ENCODE measurements at places on chromosomes 16 and 17. TPM values are rescaled to one million over a fixed set of nuclear protein-coding genes. Genes with fewer than 3 reads are reported as not detected.

CDC6 gene
- total RNA-seq: 18.2 TPM

TXNL4B gene
- total RNA-seq: 10.9 TPM

- peaks cover 31% of the 10 kb centered on the region for H3K36me3 ChIP-seq
- no peak for DNase-seq
- peaks cover 7% of the 10 kb centered on the region for H3K27me3 ChIP-seq
- no peak overlapping the region for H3K27ac ChIP-seq
- peaks cover 17% of the 10 kb centered on the region for H3K4me1 ChIP-seq
Observed at GRCh38 chr17:74785981-74786360, 9.8 kb upstream of the NAT9 start.

DNA sequence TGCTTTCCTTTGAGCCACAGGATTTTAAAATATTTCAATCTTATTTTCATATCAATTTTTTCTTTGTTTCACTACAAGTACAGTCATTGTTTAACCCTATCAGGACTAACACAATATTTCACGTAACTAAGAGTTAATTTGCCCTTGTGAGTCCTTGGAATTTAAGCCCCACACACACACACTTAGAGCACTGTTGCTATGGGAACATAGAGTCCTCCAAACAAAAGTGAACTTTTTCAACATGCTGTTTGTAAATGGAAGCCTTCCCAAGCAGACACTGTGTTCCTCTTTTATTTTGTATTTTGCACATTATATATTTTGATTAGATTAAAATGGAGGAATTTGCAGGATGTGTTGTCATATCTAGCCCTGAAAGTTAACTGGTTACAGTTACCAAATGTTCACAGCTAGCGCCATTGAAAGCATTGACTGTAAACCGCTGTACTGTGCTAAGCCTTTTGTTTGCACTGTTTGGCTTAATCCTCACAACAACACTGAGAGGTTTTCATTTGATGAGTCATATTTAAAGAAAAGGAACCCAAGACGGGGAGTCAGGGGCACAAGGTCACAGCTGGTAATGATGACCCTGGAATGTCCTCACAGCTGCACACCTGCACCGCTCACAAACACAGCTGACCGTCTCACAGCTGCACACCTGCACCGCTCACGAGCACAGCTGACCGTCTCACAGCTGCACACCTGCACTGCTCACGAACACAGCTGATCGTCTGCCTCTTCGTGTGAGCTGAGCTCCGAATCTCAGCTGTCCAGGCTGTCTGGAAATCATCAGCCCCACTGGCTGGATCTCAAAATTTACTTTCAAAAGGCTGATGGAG is 6.3 kb downstream of the HSBP1 start:
- H3K27ac ChIP-seq: peak overlapping the region; percentile 64
- DNase-seq: no peak
- H3K27me3 ChIP-seq: peaks cover 2% of the 10 kb centered on the region
- H3K4me1 ChIP-seq: peaks cover 2% of the 10 kb centered on the region
- no peak overlapping the region for H3K4me3 ChIP-seq
- peaks cover 5% of the 10 kb centered on the region for H3K36me3 ChIP-seq

DNA sequence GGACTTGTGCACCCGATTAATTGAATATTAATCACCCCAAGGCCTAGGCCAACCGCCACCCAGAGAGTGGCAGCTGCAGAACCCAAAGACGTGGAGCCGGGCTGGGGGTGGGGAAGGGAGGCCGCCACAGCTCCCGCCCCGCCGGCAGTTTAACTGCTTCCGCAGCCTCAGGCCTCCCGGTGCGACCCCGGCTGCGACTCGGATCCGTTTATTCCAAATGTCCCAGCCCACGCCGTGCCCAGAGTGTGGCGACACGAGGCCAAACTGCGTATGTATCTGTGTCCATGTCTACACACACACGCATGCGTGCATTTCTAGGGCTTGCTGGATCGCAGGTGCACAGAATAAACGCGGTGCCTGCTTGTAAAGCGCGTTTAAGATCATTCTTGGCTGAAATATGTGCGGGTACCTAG is 802 bp upstream of the TOB1 start:
- DNase-seq: peak; percentile 72
- H3K4me3 ChIP-seq: peak overlapping the region; percentile 99
- H3K36me3 ChIP-seq: peaks cover 15% of the 10 kb centered on the region

DNA sequence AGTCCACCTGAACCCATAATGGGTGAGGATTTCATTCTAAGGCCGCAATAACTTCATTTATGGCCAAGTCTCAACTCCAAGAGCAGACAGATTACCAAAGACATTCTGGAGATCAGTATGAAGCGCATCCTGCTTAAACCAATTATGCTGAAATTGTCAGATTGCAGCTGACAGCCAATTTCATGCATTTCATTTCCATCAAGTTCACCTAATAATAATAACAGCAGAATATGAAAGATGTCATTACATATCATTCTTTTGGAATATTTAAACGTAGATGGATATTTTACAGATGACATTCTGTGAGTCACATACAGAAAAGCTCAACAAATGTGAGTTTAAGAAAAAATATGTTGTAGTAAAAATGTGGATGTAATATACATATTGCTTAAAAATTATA is 54.9 kb upstream of the NACA2 start:
- H3K27ac ChIP-seq: no peak overlapping the region
- H3K4me3 ChIP-seq: no peak overlapping the region
- H3K36me3 ChIP-seq: no peaks in the 10 kb centered on the region
- no peaks in the 10 kb centered on the region for H3K27me3 ChIP-seq

ZNF18 gene
- total RNA-seq: 5.3 TPM

DNA sequence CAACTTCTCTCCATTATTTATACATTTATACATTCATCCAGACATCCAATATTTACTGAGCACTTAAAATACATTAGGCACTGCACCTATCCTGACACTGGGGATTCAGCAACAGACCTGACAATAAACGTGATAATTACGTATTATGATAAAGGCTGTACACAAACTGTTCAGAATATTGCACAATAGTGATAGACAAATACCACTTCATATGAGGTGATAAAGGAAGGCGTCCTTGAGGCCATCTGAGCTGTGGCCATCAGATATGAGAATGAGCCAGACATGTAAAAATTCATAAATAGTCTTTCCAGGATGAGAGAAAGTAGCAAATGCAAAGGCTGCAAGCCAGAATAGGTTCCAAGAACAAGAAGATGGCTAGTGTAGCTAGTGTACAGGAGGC is 8.6 kb downstream of the USP32 start:
- no peak for DNase-seq
- H3K27me3 ChIP-seq: no peaks in the 10 kb centered on the region
- no peak overlapping the region for H3K4me3 ChIP-seq
- H3K4me1 ChIP-seq: peaks cover 26% of the 10 kb centered on the region
- H3K27ac ChIP-seq: no peak overlapping the region
- H3K36me3 ChIP-seq: no peaks in the 10 kb centered on the region

- no peak for DNase-seq
- H3K27ac ChIP-seq: no peak overlapping the region
- no peaks in the 10 kb centered on the region for H3K27me3 ChIP-seq
- no peaks in the 10 kb centered on the region for H3K36me3 ChIP-seq
- H3K4me3 ChIP-seq: no peak overlapping the region
Observed at GRCh38 chr17:30555942-30556341, 78.7 kb downstream of the GOSR1 start.

GRCh38 chr17:46975287-46975686 is 3.8 kb downstream of the RPRML start:
- DNase-seq: no peak
- peaks cover 6% of the 10 kb centered on the region for H3K36me3 ChIP-seq
- peaks cover 12% of the 10 kb centered on the region for H3K4me1 ChIP-seq
- peaks cover 14% of the 10 kb centered on the region for H3K27me3 ChIP-seq

DNA sequence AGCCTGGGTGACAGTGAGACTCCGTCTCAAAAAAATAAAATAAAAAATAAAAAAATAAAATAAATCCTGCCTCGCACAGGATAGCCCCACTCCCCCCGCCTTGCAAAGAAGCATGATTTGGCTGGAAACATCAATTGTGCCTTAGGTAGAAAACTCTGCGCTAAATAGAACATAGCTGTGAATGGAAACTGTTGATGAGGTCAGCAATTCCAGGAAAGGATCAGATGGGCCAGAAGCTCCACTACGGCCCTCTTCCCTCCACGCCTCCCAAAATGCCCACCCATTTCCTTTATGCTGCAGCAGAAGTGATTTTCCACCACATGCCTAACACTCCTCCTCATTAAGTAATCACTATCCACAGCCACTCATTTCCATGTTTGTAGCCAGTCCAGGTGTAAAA is 473.4 kb downstream of the XYLT1 start:
- no peak for DNase-seq
- peaks cover 7% of the 10 kb centered on the region for H3K36me3 ChIP-seq
- no peak overlapping the region for H3K27ac ChIP-seq
- no peak overlapping the region for H3K4me3 ChIP-seq

KATNIP gene
- total RNA-seq: 26.2 TPM

SYNGR3 gene
- 0.82 TPM for total RNA-seq

CD300LG gene
- 5.4 TPM for total RNA-seq

HOXB9 gene
- 0.49 TPM for total RNA-seq

CPHXL2 gene
- total RNA-seq: not detected

- no peak overlapping the region for H3K27ac ChIP-seq
- no peaks in the 10 kb centered on the region for H3K36me3 ChIP-seq
- no peak for DNase-seq
- no peak overlapping the region for H3K4me3 ChIP-seq
- H3K4me1 ChIP-seq: no peaks in the 10 kb centered on the region
Observed at GRCh38 chr16:73945631-73946030, 351.0 kb upstream of the PSMD7 start.

TUBG1 gene
- 54.5 TPM for total RNA-seq

DNA sequence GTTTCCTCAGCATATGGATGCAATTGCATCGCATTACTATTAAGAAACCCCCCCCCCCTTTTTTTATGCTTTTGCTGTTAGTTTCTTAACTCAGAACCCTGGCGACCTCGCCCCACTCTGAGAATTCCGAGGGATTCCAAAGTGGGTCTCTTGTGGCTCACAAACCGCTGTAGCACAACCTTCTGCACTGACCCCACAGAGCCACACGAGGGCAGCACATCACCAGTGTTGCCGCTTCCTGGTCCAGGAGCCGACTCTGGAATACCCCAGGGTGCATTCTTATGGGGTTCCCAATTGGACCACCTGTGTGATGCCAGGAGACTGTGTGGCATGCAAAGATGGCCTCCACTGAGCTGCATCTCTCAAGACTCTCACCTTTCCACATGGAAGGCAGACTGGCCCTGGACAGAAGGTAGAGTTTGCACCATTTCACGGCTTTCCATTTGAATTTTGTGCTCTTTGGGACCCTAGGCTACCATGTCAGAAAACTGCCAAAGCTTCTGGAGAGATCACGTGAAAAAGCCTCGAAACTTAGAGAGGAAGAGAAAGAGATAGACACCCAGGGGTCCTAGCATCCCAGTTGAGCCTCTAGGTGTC is 432.7 kb upstream of the ASIC2 start:
- no peaks in the 10 kb centered on the region for H3K36me3 ChIP-seq
- no peak overlapping the region for H3K4me3 ChIP-seq
- no peak overlapping the region for H3K27ac ChIP-seq
- no peaks in the 10 kb centered on the region for H3K4me1 ChIP-seq
- DNase-seq: peak; percentile 74

DNA sequence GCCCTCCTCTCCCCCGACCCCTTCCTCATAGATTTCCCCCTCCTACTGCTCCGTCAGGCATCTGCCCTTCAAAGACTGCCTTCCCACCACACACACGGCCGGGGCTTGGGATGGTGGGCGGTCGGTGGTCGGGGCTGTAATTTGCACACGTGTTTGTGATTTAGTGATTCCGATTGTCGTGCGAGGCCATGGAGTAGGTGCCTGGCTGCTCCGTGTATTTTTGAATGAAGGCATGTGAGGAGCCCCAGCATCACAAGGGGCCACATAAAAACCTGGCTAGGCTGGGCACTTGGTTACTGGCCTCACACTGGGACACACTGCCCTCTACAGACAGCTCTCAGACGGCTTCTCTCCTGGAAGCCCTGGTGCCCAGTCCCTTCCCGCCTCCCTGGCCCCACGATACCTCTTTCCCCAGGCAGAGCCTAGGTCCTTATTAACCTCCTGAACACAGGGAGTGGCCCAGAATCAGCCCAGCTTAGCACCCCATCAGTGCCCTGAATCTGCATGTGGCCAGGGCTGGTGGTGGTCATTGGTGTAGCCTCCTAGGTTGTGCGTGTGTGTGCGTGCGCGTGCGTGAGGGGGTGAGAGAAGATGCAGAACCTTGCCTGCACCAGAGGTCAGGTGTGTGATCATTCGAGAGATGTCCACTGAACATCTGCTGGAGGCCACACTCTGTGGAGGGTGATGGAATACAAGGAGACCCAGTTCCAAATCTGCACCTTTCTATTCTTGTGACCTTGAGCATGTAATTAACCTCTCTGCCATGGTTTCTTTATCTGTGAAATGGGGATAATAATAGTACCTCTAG is 1.3 kb upstream of the SOCS1 start:
- peaks cover 4% of the 10 kb centered on the region for H3K4me1 ChIP-seq
- no peak overlapping the region for H3K27ac ChIP-seq
- peak overlapping the region; percentile 88 for H3K4me3 ChIP-seq
- peaks cover 11% of the 10 kb centered on the region for H3K27me3 ChIP-seq
- no peaks in the 10 kb centered on the region for H3K36me3 ChIP-seq
- DNase-seq: peak; percentile 72

FADS6 gene
- not detected for total RNA-seq

GDPD3 gene
- total RNA-seq: 9.3 TPM

DNA sequence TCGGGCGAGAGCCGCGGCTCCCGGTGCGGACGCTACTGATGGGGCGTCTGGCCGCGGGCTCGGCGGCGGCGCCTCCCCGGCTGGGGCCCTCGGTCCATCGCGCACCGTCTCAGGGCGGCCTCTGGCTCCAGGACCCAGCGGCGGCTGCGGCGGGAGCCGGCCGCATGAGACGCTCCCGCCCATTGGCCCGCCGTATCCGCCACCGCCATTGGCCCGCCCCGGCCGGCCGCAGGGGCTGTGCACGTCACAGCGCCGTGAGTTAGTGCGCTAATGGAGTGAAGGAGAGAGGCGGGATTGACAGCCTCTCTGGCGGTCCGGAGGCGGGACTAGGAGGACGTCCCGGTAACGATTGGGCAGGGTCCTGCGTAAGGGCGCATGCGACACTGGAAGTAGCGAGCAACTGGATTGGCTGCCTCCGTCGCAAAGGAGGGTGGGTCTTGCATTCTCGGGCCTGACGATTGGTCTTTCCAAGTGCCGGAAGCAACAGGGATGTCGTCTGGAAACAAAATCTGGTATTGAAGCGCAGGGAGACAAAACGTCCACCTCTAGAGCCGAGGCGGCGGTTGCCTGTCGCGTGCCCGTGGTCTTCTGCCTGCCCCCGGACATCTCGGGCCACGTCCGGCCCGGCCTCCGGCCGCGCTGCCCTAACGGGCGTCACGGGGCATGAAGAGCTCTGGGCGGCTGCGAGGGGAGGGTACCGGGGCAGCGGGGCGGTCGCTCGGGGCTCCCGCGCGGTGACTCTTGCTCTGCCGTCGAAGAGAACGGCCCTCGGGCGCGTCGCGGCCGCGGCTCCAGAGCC is at the start of gene ANKRD11:
Gene ANKRD11, minus strand, starts transcription at position 123 of the 799 bp plus-strand sequence. CDS start 173,542 bp downstream, outside the sequence.
- peak within 1 kb of the TSS; percentile 95 for H3K4me3 ChIP-seq
- peak; percentile 95 for DNase-seq
- peaks cover 15% of the 10 kb centered on the region for H3K27me3 ChIP-seq
- H3K36me3 ChIP-seq: peaks cover 8% of the 10 kb centered on the region
- H3K27ac ChIP-seq: peak within 1 kb of the TSS; percentile 96
- peaks cover 46% of the 10 kb centered on the region for H3K4me1 ChIP-seq
